ENCODE measurements at places on chromosomes 7 and 10.
A peak's percentile ranks its signal among the peaks of the same experiment; 100 is the strongest.

GRCh38 chr7:3463696-3464095, 162.6 kb downstream of the SDK1 start:
- no peak overlapping the region for H3K4me3 ChIP-seq
- no peaks in the 10 kb centered on the region for H3K27me3 ChIP-seq
- H3K4me1 ChIP-seq, result no peaks in the 10 kb centered on the region
- H3K36me3 ChIP-seq, result no peaks in the 10 kb centered on the region

DNA sequence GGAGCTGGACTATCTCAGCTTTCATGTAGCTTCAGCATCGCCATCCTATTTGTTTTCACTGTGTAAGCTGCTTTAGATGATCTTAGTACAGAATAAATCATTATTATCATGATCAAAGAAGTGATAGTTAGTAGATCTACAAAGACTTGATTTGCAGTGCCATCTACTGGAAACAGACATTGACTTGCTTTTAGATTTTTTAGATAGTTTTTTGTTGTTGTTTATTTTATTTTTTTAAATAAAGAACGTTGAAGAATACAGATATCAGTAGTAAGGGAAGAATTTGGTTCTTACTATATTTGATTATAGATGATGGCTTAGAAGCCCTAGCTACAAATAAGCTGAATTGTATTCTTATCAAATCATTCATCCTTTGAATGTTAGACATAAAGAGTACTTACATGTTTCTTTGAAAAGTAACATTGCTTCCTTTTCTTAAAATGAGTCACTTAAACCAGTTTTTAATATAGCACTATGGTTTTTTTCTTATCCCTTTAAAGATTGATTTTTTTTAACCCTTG, 6.3 kb upstream of the SFMBT2 start:
- no peak overlapping the region for H3K27ac ChIP-seq
- no peak overlapping the region for H3K4me3 ChIP-seq

GRCh38 chr7:44046321-44047061, 2.0 kb downstream of the DBNL start:
- peak overlapping the region; percentile 89 for H3K4me3 ChIP-seq
- H3K27me3 ChIP-seq, result no peaks in the 10 kb centered on the region
- peak overlapping the region; percentile 87 for H3K27ac ChIP-seq

DNA sequence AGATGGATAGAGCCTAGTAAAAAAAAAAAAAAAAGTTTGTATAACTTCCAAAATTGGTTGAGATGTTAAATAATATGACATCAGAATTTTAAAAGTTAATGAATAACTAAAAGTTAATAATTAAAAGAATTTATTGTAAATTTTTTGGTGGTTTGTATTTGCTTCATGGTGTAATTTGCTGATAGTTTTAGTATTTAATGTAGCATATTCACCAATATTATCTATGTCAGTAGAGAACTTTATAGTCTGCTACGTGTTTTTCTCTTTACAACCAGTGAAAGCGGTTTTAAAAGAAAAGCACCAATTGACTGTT, 51.8 kb upstream of the STEAP4 start:
- H3K4me1 ChIP-seq, result peaks cover 14% of the 10 kb centered on the region
- H3K27ac ChIP-seq, result no peak overlapping the region
- H3K27me3 ChIP-seq, result no peaks in the 10 kb centered on the region

DNA sequence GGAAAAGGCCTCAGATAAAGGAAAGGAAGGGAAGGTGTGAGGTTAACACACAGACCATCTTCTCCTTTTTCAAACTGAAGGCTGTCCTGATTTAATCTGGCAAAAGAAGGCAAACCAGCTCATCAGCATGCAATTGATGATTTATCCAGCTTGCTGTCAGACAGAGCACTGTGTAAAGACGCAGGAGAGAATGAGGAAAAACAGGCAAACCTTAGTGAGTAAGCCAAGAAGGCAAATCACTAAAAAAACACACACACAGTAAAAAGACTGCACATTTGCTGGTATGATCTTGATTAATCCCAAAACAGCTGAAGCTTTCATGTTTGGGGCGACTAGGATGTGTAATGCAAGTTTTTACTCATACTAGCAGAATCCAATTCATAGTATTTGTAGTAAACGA, 65.8 kb upstream of the SKAP2 start:
- no peaks in the 10 kb centered on the region for H3K36me3 ChIP-seq
- no peaks in the 10 kb centered on the region for H3K27me3 ChIP-seq
- H3K4me3 ChIP-seq, result no peak overlapping the region
- DNase-seq, result no peak
- no peaks in the 10 kb centered on the region for H3K4me1 ChIP-seq

DNA sequence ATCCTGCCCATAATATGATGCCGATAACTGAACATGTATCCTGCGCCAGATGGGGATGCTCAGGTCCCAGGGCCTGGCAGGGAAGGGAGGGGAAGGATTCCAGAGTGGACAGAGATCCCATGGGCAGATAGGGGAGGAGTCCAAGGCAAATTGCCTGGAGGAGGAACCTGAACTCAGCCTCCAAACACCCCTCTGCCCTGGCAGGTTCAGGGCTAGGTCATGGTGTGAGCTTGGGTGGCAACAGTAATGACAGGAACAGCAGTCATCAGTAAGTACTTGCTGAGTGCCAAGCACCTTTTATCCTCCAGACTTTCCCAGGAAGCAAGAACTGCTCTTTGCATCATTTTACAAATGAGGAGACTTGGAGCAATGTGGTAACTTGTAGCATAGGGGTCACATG, 3.8 kb upstream of the PALD1 start:
- H3K27me3 ChIP-seq, result no peaks in the 10 kb centered on the region
- no peaks in the 10 kb centered on the region for H3K36me3 ChIP-seq
- H3K4me1 ChIP-seq, result peaks cover 32% of the 10 kb centered on the region
- no peak overlapping the region for H3K4me3 ChIP-seq
- no peak overlapping the region for H3K27ac ChIP-seq

- H3K4me3 ChIP-seq, result peak overlapping the region; percentile 76
- DNase-seq, result peak; percentile 76
- peaks cover 93% of the 10 kb centered on the region for H3K4me1 ChIP-seq
- no peaks in the 10 kb centered on the region for H3K27me3 ChIP-seq
Measured at GRCh38 chr10:48493083-48493871, 111.6 kb downstream of the ARHGAP22 start.

GRCh38 chr10:130212746-130213145, 76.6 kb downstream of the GLRX3 start:
- H3K27me3 ChIP-seq, result peaks cover 16% of the 10 kb centered on the region
- no peaks in the 10 kb centered on the region for H3K4me1 ChIP-seq
- H3K4me3 ChIP-seq, result no peak overlapping the region
